Lower lobe of right lung (tissue), 2 donors: ENCODE measurements at places on chromosomes 11 and 22.

DNA sequence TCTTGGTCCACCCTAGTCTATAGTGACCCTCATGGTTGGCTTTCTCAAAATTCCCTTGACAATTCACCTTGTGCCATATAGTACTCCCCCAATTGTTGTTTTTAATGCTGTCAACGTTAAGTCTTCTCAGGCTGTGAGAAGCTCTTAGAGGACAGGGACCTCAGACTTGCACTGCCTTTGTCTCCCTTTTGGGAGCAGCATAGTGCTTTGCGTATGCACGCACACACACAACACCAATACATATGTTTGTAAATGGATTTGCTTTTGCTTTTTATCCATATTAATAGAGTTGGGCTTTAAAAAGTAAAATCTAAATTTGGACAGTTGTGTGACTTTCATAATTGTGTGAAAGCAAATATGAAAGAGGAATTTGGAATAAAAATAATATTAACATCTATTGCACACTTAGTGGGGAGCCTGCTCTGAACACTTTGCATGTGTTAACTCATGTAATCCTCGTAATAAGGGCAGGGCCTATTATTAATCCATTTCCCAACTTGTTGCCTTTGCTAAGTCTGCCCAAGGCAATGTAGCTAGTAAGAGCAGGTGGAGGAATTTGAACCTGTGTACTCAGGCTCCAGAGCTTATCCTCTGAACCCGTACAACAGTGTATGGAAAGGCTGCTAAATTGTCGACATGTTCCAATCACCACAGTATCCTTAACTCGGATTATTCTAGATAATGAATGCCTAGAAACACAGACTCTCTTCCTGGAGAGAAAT, 257.7 kb upstream of the NARS2 start:
- H3K4me1 ChIP-seq, result no peaks in the 10 kb centered on the region
- DNase-seq, result no peak
- H3K36me3 ChIP-seq, result no peaks in the 10 kb centered on the region
- no peak overlapping the region for H3K27ac ChIP-seq
- H3K27me3 ChIP-seq, result no peaks in the 10 kb centered on the region

- no peak overlapping the region for H3K4me3 ChIP-seq
- H3K27ac ChIP-seq, result no peak overlapping the region
- no peaks in the 10 kb centered on the region for H3K4me1 ChIP-seq
- DNase-seq, result no peak
- H3K27me3 ChIP-seq, result no peaks in the 10 kb centered on the region
Observed at GRCh38 chr11:83818349-83818748, 532.2 kb upstream of the CCDC90B start.

DNA sequence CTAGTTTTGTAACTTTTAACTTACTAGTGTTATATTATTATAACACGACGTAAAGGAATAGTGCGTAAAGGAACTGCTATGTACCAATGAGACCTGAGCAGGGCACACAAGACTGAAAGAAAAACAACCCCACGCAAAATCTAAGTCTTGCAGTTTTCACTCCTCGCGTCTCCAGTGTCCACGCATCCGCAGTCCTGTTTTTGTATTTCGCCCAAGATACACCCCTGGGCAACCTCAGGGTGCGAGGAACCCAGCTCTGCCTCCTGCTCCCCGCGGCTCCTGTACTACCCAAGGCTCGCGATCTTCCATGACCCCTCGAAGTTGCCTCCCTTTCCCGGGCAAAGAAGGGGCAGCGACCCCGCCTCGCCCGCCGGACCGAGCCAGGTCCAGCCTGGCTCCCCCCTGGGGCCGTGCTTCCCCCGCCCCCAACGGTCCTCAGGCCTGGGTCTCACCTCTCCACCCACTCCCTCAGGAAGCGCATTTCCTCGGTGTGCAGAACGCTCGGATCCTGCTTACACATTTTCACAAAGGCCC, 393 bp downstream of the ST13 start:
- peaks cover 47% of the 10 kb centered on the region for H3K4me1 ChIP-seq
- H3K27ac ChIP-seq, result peak overlapping the region; percentile 94
- H3K4me3 ChIP-seq, result peak overlapping the region; percentile 89
- H3K27me3 ChIP-seq, result no peaks in the 10 kb centered on the region
- no peak for DNase-seq

- no peaks in the 10 kb centered on the region for H3K27me3 ChIP-seq
- H3K27ac ChIP-seq, result no peak overlapping the region
- no peak overlapping the region for H3K4me3 ChIP-seq
Observed at GRCh38 chr11:101278286-101278685, 148.7 kb upstream of the PGR start.

GRCh38 chr22:27492566-27493201, 308.9 kb downstream of the MN1 start:
- DNase-seq, result no peak
- H3K27me3 ChIP-seq, result peaks cover 6% of the 10 kb centered on the region
- H3K4me3 ChIP-seq, result no peak overlapping the region
- no peaks in the 10 kb centered on the region for H3K36me3 ChIP-seq

GRCh38 chr11:69773626-69774353, 1.4 kb downstream of the FGF4 start:
- no peak overlapping the region for H3K27ac ChIP-seq
- no peak overlapping the region for H3K4me3 ChIP-seq
- no peaks in the 10 kb centered on the region for H3K36me3 ChIP-seq
- no peaks in the 10 kb centered on the region for H3K4me1 ChIP-seq
- H3K27me3 ChIP-seq, result peaks cover 75% of the 10 kb centered on the region

- peaks cover 3% of the 10 kb centered on the region for H3K4me1 ChIP-seq
- no peaks in the 10 kb centered on the region for H3K36me3 ChIP-seq
- H3K4me3 ChIP-seq, result no peak overlapping the region
Observed at GRCh38 chr11:106990331-106990730, 27.9 kb downstream of the GUCY1A2 start.

DNA sequence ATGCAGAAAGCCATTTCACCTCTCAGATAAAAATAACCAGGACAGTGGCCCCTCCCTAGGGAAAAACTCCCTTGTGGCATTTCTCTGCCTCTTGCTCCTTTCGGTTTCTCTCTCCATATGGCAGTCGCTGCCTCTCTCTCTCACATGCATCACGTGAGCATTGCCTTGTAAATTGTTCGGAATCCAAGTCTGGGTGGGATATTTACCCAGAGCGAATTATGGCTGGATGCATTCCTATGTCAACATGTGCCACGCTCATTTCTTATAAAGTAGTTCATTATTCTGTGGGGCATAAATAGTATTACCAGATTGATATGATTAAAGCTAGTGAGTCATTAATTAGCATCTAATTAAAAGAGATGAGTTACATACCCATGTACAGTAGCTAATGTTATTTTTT, 392.9 kb downstream of the INSC start:
- H3K36me3 ChIP-seq, result no peaks in the 10 kb centered on the region
- no peak overlapping the region for H3K4me3 ChIP-seq
- no peaks in the 10 kb centered on the region for H3K27me3 ChIP-seq
- H3K4me1 ChIP-seq, result no peaks in the 10 kb centered on the region
- no peak overlapping the region for H3K27ac ChIP-seq
- DNase-seq, result no peak

DNA sequence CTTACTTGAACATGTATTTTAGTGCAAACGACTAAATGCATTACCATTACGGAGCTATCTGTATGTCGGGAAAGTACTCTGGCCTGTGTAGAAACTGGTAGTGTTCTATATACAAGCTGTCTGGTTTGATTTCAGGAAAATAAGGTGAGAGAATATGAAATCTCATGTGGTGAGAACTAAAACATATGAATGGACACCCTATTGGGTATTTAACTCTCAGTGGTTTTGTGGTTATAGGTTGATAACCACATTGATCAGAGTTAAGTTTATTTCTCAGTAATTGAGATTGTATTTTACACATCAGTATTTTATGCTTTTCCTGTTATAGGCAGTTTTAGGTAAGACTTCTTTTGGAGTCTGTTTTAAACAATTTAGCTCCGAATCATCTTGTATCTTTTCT, 10.4 kb downstream of the ANO5 start:
- no peak overlapping the region for H3K4me3 ChIP-seq
- H3K27me3 ChIP-seq, result no peaks in the 10 kb centered on the region
- H3K27ac ChIP-seq, result no peak overlapping the region
- no peaks in the 10 kb centered on the region for H3K4me1 ChIP-seq
- no peaks in the 10 kb centered on the region for H3K36me3 ChIP-seq
- no peak for DNase-seq

DNA sequence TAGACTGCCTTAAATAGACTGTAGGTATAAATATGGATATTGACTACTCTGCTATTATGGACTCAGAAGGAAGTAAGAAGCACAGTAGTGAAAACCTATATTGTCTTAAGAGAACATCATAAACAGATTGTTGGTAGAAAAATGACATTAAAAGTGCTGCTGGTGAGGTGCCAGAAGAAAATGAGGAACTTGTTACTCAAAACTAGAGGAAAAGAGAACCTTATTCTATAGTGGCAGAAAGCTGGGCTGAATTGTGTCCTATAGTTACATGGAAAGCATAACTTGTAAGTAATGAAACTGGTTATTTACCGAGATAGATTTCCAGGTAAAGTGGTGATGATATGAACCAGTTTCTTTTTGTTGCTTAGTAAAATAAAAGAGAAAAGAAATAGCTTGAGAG, 109.7 kb upstream of the CTSC start:
- H3K36me3 ChIP-seq, result no peaks in the 10 kb centered on the region
- no peak overlapping the region for H3K27ac ChIP-seq
- H3K27me3 ChIP-seq, result no peaks in the 10 kb centered on the region
- H3K4me3 ChIP-seq, result no peak overlapping the region

DNA sequence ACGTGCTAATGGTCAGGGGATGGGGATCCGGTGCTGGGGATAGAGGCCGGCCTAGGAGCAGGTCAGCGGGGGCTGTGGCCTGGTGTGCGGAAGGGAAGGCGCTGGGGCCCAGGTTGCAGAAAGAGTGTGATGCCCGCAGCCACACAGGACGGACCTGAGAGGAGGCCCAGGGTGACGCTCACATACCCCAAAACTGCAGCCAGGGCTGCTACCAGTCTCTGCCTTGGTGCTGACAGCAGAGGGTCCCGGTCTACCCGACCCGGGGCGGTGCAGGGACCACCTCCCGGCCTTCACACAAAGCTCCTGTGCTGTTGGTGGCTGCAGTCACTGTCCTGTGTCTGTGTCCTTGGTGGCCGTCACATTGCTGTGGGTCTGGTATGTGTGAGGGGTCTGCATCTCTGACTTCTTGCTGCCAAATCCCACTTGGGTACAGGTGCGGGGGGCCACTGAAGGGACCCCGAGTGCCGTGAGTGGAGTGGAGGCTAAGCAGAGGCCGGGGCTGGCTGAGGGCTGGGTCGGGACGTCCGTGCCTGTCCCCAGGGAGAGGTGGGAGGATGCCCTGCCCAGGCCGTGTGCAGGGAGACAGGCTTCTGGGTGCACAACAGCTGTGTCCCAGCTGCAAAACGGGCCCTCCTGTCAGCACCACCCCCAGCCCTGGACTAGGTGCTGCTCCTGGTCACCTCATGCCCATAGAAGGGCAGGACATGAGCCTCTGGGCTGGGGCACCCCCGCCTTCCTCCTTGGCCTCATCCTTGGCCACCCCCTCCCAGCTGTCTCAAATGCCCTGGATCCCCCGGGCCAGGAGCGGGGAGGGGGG, 1.5 kb downstream of the LSP1 start:
- H3K36me3 ChIP-seq, result no peaks in the 10 kb centered on the region
- H3K27ac ChIP-seq, result peak overlapping the region; percentile 88
- no peak for DNase-seq
- peaks cover 20% of the 10 kb centered on the region for H3K4me1 ChIP-seq
- peak overlapping the region; percentile 58 for H3K4me3 ChIP-seq

DNA sequence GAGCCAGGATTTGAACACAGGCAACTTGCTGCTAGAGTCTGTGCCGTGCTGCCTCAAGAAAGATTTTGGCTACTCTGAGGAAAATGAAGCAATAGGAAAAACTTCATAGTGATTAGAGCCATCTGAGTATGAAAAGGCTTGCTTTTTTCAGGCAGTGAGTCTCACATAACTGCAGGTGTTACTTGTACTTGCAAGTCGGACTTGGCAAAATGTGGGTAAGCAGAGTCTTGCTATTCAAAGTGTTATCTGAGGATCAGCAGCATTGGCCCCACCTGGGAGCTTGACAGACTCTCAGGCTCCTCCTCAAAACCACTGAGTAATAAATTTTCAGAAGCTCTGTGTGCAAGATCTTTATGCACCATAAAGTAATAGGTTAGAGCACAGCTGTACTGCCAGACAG, 18.1 kb downstream of the RNF141 start:
- peaks cover 13% of the 10 kb centered on the region for H3K4me1 ChIP-seq
- H3K27ac ChIP-seq, result no peak overlapping the region
- DNase-seq, result no peak
- H3K4me3 ChIP-seq, result no peak overlapping the region
- H3K36me3 ChIP-seq, result peaks cover 84% of the 10 kb centered on the region

GRCh38 chr11:77999446-78000030, 5.1 kb upstream of the INTS4 start:
- H3K36me3 ChIP-seq, result no peaks in the 10 kb centered on the region
- no peak overlapping the region for H3K27ac ChIP-seq
- H3K4me1 ChIP-seq, result peaks cover 4% of the 10 kb centered on the region

DNA sequence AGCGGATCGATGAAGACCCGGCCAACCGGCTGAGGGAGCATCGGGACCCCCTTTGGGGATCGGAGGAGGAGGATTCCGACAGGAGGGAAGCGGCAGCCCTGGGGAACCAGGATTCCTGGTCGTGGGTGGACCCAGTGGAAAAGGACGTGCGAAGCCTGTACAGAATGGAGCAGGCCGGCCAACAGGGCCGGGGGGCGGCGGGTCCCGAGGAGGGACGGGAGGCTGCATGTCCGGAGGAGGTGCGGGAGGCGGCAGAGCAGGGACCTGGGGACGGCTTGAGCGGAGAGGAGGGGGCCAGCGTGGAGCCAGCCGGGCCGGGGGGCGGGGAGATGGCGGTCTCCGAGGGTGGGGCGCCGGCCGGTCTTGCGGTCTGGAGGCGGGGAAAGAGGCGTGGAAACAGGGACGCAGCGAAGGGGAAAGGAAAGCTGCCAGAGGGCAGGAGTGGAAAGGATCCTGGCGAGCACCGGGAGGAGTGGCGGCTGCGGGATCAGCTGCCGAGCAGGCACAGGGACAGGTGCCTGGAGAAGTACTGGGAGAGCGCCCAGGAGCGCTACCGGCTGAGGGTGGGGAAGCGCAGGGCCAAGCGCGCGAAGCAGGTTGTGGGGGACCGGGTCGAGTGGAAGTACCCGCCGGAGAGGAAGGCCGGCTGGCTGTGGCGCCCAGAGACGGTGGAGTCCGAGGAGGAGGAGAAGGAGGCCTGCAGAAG, at the start of gene ANO5:
Gene ANO5 (plus strand): TSS at position 444 of the 706 bp plus-strand sequence. CDS start 408 bp downstream, outside the sequence.
- no peaks in the 10 kb centered on the region for H3K27me3 ChIP-seq
- peak within 1 kb of the TSS; percentile 77 for H3K4me3 ChIP-seq

- no peaks in the 10 kb centered on the region for H3K27me3 ChIP-seq
- no peak for DNase-seq
- no peaks in the 10 kb centered on the region for H3K36me3 ChIP-seq
- no peaks in the 10 kb centered on the region for H3K4me1 ChIP-seq
Observed at GRCh38 chr11:103601225-103601846, 435.1 kb upstream of the DDI1 start.

- no peaks in the 10 kb centered on the region for H3K36me3 ChIP-seq
- no peaks in the 10 kb centered on the region for H3K4me1 ChIP-seq
- no peak overlapping the region for H3K4me3 ChIP-seq
- H3K27ac ChIP-seq, result no peak overlapping the region
Observed at GRCh38 chr11:1938343-1939005, 8.7 kb upstream of the MRPL23 start.

GRCh38 chr11:62865635-62866034, 15.1 kb upstream of the SLC3A2 start:
- H3K4me1 ChIP-seq, result peaks cover 12% of the 10 kb centered on the region
- no peak for DNase-seq
- H3K27me3 ChIP-seq, result no peaks in the 10 kb centered on the region
- H3K36me3 ChIP-seq, result no peaks in the 10 kb centered on the region
- H3K4me3 ChIP-seq, result no peak overlapping the region

GRCh38 chr22:29877620-29878019, 5.4 kb upstream of the MTMR3 start:
- no peak overlapping the region for H3K27ac ChIP-seq
- no peak overlapping the region for H3K4me3 ChIP-seq
- H3K27me3 ChIP-seq, result no peaks in the 10 kb centered on the region
- H3K4me1 ChIP-seq, result no peaks in the 10 kb centered on the region
- no peaks in the 10 kb centered on the region for H3K36me3 ChIP-seq
- no peak for DNase-seq
